ENCODE measurements at places on chromosomes 4 and X.
A peak's percentile ranks its signal among the peaks of the same experiment; 100 is the strongest.

- no peak for DNase-seq
These were observed 86.0 kb upstream of the TET2 start for GRCh38 chr4:105060628-105061027.

GRCh38 chr4:8852118-8852704, 19.4 kb downstream of the HMX1 start:
- no peak for DNase-seq

DNA sequence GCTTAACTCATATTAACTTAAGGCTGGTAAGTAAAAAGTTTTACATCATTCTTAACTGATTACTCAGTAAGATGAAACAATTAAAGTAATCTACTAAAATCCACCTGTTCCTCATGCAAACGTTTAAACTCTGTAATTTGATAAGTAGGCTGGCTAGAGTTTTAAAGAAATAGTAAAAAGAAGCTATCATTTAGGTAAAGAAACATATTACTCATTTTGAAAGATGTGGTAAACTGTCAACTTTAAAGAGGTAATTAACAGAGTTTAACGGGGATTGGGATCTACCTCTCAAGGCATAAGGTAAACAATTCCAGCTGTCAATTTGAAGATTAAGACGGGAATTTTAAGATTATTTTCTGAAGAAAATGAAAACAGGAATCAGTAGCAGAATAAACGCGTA, 9.8 kb downstream of the GNPDA2 start:
- DNase-seq: no peak

DNA sequence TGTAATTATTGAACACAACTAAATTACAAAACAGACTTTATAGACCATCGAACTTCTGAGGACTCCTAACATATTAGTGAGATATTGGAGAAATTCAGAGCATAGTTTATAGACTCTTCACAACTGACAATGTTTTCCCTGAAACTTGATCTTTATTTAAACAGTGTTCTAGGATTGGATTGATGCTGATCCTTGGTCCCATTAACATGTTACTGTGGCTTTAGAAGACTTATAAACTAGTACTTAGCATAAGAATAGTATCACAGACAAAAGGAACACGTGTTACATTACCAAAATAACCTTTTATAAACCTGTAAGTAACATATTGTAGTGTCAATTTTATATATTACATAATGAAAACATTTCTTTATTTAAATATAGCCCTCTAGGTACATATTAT, 689.6 kb downstream of the CCSER1 start:
- no peak for DNase-seq

GRCh38 chr4:128648021-128648420, 161.5 kb upstream of the JADE1 start:
- DNase-seq: no peak

- peak; percentile 0 for DNase-seq
These were observed 61.8 kb downstream of the MAGED1 start for GRCh38 chrX:51955200-51955599.

- no peak for DNase-seq
These were observed 511.2 kb downstream of the INPP4B start for GRCh38 chr4:142334931-142335330.

DNA sequence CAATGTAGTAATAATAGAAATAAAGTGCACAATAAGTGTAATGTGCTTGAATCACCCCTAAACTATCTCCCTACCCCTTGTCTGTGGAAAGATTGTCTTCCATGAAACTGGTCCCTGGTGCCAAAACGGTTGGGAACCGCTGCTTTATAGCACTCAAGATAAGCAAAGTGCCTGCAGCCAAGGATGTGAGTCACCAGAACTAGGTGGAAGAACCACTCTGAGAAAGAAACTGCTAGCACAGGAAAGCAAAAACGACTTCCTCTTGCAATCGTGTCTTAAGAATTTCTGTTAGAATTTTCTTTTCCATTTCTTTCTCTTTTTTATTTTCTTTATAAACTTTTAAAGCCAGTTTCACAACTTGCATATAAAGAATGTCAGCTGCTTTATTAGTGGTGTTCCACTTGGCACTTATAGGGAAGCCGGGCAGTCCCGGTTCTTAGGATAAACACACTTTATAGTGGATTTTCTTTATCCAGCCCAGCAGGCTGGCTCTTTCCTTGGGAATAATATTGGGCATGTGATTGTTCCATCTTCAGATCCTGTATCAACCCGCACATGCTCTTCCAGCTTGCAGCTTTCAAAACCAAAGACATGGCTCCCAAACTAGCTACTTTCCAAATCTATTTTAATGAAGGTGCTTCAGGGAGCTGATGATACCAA, 32.3 kb upstream of the CXCL8 start:
- peak; percentile 55 for DNase-seq

DNA sequence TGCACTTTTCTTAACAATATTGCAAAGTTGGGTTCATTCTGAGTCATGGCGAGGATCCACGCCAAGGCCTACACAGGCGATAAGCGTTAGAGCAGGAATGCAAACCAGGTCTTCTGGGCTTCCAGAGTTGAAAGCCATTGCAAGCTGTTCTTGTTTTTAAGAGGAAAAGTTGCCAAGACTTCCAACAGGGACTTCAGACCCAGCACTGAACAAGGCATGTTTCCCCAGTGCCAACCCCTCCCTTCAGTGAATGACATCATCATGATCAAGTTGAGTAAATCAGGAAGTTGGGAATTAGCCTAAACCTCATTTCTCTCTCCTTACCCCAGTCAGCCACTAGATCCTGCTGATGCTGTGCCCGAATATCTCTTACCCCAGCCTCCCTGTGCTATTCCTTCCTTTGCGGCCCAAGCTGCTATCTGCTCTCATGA, 355.1 kb downstream of the HS3ST1 start:
- DNase-seq: peak; percentile 6

- no peak for DNase-seq
These were observed 305.9 kb downstream of the IDS start for GRCh38 chrX:149198980-149199732.

DNA sequence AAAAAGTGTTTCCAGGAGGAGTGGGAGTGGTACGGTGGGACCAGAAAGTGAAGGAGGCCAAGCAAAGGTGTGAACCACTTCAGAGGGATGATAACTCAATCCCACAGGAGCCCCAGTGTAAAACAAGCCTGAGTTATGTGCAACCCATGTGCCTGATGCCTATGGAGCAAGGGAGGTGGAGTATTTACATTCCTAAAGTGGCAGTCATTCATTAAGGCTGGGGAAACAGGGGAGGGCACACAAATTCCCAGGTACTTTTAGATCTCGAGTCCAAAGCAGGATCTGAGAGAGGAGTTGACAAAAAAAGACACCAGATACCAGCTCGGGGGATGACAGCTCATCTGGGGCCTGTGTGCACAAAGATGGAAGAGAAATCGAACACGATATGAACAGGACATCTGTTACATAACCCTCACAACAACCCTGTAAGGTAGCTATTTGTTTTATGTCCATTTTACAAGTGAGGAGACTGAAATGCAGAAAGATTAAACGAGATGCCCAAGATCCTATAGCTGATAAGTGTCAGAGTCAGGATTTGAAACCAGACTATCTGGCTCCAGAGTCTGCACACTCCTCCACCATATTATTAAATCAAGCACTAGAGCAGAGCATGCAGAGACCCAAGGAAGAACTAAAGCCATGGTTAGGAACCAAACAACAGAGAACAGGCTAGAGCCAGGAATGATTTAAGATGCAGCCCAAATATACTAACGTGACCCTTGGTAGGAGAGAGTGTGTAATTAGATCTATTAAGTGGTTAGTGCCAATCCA, 91.9 kb upstream of the MAPK10 start:
- peak; percentile 64 for DNase-seq

GRCh38 chr4:120084327-120084726, 17.7 kb upstream of the MAD2L1 start:
- no peak for DNase-seq

DNA sequence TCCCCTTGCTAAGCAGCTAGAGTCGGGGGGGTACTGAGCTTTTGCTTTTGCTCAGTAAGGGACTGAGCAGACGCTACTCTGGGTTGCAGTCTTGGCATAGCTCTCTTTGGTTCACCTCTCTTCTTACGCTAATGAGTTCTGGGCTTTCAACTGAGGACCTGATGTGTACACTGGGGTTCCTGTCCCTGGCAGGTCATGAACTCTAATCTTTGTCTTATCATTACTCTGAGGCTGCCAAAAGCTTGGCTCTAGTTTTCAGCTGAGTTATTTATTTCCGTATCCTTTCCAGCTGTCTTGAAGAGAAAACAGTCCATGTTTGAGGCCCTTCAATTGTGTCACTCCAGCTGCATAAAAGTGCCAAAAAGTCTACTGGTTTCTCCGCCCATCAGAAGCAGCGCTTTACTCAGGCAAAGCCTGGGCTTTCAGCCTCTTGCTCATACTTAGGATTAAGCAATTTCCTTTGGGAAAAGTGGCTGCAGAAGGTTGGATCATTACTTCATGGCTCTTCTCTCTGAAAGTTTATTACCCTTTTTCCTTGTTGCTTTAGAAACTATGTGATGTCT, 121.0 kb upstream of the STOX2 start:
- DNase-seq: peak; percentile 26

- DNase-seq: no peak
These were observed 53.7 kb downstream of the ANAPC10 start for GRCh38 chr4:145044341-145044740.

DNA sequence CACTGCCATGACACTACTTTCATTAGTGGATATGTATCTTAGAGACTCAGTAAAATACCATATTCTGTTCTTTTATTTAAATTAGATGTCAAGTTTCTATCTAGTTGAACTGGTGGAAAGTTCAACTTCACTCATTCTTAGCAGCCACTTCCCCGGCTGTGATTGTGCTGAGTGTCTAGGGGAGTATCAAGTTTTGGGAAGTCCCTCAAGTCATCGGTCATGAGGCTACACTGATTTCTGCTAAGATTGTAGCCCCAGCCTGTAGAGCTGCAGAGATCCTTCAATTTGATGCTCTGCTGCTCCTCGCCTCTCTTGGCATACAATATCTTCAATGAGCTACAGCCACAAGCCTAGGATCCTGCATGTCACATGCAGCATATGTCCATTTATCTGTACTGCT, 53.9 kb downstream of the DMP1 start:
- no peak for DNase-seq

DNA sequence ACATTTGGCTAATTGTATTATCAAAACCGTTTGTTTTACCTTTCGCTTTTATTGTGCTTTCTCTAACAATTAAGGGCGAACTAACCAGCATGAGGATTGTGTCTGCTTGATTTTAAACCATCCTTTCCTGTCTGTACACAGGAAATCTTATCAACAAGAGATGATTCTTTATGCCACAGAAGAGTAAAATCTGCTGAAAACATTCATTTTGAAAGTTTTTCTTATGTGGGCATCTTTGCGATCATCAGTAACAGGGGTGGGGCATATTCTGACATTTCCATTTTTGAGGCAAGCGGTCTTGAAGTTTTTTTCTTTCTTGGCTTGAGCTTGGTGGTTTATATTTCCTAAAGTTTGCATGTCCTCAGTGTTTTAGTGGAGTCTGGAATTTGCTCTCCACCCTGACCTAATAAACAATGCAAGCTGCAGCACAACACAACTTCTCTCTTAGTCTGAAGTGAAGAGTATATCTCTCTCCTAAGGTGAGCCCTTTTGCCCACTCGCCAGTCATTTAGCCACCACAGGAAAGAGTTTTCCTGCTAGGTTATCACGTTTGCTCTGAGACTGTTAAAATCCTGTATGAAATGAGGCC, 26.6 kb downstream of the NFKB1 start:
- no peak for DNase-seq

DNA sequence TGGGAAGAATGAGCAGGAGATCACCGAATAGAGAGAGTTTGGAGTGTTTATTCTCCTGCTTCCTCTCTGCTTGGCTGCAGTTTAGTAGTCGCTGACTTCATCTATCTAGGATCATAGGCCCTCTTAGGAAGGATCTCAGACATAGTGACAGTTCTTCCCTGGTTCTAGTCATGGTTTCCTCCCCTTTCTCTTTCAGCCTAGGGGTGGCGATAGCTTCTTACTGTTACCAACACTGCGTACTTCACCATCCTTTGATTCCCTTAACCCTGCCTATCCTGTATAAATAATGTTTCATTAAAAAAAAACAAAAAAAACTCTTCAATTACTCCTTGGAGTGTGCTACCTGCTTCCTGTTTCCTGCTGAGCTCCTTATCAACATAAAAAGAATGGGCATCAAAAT, 103.8 kb downstream of the DDX53 start:
- no peak for DNase-seq

GRCh38 chr4:8642651-8643321, 50.2 kb downstream of the CPZ start:
- no peak for DNase-seq

DNA sequence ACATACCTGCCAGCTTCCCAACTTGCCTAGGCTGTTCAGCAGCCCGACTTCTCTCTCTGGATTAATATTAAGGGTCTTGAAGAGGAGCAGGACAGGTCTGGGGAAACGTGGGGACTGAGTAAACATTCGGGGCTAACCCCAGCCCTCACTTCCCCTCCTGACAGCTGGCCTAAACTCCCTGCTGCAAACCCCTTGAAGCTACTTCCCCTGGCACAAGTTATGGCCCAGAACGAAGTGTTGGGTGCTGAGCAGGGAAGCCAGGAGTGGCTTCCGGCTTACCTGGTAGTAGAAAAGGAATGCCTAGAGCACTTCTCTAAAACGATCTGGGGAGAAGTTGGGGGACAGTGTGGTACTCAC, 200.0 kb downstream of the BCOR start:
- DNase-seq: no peak

DNA sequence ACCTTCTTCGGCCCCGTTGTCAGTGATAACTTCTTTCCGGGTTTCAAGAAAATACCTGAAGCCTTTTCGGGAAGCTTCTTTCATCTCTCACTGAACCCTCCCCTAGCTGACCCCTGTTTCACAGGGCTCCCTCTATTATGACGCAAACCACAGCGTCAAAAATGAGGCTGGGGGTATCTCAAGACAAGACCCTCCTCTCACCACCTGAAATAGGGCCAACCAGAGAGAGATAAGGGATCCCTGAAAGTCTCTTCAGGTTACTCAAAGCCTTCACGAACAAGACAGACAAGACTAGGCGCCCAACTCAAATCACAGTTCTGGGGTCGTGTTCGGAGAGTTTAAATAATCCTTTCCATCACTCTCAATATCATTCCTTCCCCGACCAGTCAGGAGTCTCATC, 1.2 kb downstream of the PHF8 start:
- no peak for DNase-seq

DNA sequence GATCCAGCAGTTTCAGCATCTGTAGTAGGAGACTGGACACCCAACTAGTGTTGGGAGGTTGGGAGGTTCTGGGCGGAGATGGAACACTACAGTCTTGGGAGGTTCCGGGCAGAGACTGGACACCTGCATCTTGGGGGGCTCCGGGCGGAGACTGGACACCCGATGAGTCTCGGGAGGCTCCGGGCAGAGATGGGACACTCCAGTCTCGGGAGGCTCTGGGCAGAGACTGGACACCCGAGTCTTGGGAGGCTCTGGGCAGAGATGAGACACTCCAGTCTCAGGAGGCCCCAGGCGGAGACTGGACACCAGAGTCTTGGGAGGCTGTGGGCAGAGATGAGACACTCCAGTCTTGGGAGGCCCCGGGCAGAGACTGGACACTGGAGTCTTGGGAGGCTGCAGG, 29.5 kb upstream of the LANCL3 start:
- DNase-seq: no peak

- no peak for DNase-seq
These were observed 5.7 kb downstream of the EFNB1 start for GRCh38 chrX:68834371-68835103.
